ENCODE measurements at places on chromosomes 3 and 15.

DNA sequence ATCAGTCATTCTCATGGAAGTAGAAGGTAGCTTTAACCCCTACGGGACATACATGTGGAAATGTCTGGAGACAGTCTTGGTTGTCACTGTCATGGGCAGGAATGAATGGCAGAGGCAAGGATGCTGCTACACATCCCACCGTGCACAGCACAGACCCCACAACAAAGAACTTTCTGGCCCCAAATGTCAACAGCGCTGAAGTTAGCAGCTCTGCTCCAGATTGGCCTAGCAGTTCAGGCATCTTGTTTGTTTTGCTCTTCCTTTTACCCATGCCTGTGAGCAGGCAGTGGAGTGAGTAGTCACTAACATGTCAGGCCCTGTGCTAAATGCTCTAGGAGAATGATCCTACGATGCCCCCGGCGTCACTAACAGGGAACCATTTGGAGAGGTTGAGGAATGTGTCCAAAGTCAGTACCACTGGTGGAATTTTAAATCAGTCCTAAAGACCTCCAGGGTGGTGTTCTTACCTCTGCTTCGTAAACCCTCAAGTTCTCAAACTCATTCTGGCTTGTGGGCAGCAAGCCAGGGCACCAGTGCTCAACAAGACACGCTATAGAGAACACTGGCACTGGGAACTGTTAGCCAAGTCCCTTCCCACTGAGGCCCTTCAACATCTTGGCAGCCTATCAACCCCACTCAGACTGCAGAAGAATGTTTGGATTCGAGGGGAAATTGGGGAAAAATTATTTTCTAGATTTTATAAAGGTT is 142.2 kb downstream of the FOXP1 start:
- no peak for DNase-seq

- no peak for DNase-seq
These were observed 319.2 kb upstream of the TRIM42 start for GRCh38 chr3:140358686-140359085.

DNA sequence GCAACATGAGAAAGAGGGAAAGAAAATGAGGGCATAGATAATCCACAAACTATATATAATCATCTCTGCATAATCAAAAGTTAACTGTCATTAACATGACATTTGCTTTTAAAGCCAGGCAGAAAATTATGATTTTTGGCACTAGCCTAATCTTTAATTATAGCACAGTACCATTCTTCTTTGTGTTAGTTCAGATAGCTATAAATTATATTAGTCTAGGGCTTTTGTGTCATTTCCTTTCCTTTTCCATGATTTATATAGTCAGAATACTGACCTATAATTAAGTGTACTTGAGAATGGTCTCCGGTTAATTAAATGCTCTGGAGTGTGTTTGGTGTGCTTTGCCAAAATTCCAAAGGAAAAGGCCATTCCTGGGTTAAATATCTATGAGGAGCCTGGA is 441.9 kb upstream of the THRB start:
- DNase-seq: no peak

- no peak for DNase-seq
These were observed 1.1 kb downstream of the WDR72 start for GRCh38 chr15:53758412-53758811.

DNA sequence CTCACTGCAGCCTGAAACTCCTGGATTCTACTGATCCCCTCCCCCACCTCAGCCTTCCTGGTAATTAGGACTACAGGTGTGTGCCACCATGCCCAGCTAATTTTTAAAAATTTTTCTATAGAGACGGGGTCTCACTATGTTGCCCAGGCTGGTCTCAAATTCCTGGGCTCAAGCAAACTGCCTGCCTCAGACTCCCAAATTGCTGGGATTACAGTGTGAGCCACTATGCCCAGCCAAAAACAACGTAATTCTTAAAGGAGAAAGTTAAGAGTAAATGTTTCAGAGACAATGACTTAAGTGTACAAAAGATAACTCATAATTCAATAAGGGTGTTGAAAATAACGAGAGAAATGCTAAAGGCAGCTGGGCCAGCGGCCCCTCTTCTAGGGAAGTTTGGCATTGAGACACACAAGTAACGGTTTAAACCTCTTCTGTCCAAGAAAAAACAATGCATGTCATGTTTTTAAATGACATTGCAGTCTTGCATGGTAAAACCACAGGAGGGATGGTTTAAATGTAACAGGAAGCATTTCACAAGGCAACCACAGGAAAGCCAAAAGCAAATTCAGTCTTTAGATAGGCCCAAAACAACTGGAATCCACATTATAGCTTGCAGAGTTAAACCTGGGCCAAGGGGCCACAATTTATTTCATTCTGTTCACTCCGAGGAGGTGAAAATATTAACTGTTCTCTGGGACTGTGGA is 5.1 kb downstream of the PROK2 start:
- peak; percentile 46 for DNase-seq

DNA sequence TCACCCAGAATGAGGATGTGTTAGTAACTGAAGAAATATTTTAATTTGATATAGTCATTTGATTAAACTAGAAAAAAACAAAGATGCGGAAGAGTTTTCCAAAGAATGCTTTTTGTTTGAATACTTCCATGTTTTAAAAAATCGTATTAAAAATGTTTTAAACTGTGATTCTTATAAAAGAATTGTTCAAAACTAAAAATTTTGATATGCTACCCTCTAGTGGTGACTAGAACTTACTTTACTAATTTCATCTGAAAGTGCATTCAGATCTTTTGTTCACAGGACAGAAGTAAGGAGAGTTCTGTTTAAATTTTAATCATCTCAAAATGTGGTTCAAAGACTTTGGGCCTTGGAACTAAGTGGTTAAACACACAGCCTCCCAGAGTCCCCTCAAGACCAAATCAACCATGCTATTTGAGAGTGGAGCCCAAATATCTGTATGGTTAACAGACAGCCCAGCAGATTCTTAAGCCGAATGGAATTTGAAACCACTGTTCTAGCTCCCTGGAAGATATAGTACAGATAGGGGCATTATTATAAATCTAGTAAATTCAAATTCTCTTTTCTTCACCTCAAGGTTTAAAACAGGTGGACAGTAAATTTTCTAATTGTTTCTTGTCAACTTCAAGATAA is 45.2 kb upstream of the SYNPR start:
- DNase-seq: no peak

DNA sequence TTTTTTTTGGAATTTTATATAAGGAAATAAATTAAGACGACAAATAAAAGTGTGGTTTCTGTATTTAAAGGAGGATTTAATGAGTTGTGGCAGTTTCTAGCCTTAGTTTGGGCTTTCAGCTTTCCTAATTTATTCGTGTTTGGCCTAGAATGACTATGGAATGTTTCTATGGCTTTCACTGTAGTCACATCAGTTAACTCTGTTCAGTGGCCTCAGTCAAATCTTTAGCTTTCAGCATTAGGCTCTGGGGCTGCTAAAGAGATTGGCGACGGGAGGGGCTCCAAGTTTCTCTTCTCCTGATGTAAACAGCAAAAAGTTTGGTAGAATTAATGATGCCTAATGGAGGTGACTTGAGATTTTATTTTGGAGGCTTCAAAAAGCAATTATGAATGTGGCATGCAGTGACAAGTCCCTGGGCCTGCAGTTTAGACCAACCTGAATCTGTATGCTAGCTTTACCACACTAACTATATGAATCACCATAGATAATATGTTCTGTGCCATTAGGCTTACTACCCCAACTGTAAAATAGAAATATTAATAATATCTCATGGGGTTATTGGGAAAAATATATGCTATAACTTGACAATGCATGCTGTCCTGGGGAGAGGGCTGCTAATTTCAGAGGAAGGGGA is 47.1 kb upstream of the ADGRG7 start:
- DNase-seq: no peak

GRCh38 chr3:100401674-100402041 is 319 bp downstream of the LNP1 start:
- peak; percentile 84 for DNase-seq

DNA sequence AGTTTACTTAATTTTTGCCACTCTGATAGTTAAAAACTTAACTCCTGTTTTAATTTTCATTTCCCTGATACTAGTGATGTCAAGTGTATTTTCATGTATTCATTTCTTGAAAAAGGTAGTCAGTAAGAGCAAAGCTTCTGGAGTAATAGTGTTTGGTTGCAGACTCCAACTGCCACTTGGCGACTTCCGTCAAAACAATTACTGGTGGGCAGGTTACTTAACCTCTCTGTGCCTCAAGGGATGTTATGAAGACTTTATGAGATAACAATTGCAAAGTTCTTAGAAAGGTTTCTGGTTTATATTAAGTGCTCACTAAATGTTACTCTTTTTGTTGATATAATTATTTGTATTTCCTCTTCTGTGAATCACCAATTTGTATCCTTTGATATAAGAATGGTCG is 129.7 kb downstream of the NFKBIZ start:
- no peak for DNase-seq

GRCh38 chr3:138473391-138473790 is 39.0 kb downstream of the ESYT3 start:
- no peak for DNase-seq

GRCh38 chr15:65384895-65385869 is 7.4 kb upstream of the IGDCC3 start:
- peak; percentile 88 for DNase-seq

DNA sequence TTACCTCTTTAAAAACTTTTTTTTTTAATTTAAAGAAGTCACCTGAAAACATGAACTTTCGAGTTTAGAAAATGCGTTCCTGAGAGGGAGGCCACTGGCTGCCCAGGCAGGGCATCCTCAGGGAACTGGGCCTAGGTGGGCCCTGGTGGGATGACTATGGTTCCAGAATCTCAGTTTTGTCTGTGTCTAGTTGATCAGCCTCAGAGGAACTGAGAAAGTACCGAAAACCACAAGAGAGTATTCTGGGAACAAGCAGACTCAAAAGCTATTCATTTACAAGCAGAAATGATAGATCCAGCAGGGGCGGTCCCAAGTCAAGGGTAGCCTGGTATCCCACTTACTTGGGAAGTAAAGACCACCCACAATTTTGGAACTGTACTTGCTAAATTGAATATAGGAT is 10.5 kb downstream of the WWTR1 start:
- no peak for DNase-seq

All from CD8-positive, alpha-beta T cell (primary cell).